ENCODE measurements at places on chromosomes 5 and 9.

DNA sequence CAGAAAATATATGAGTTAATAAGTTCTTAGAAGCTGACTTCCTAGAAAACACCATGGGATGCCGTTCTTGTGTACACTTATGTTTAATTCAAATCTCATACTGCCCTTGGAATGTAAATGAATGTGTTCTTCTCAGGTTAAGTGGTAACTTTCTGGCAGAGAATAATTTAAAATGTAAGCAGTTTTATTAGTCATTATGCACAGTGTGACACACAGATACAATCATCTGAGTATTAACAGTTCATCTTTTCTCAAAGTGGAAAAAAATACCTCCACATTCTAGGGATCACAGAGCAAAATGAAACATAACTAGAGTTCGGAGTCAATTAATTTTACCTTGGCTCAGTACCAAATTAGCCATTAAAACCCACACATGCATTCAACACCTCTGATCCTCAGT, 508.1 kb downstream of the CDH9 start:
- DNase-seq: no peak

- no peak for DNase-seq
These were observed 47.9 kb upstream of the ZNF618 start for GRCh38 chr9:113828221-113828620.

DNA sequence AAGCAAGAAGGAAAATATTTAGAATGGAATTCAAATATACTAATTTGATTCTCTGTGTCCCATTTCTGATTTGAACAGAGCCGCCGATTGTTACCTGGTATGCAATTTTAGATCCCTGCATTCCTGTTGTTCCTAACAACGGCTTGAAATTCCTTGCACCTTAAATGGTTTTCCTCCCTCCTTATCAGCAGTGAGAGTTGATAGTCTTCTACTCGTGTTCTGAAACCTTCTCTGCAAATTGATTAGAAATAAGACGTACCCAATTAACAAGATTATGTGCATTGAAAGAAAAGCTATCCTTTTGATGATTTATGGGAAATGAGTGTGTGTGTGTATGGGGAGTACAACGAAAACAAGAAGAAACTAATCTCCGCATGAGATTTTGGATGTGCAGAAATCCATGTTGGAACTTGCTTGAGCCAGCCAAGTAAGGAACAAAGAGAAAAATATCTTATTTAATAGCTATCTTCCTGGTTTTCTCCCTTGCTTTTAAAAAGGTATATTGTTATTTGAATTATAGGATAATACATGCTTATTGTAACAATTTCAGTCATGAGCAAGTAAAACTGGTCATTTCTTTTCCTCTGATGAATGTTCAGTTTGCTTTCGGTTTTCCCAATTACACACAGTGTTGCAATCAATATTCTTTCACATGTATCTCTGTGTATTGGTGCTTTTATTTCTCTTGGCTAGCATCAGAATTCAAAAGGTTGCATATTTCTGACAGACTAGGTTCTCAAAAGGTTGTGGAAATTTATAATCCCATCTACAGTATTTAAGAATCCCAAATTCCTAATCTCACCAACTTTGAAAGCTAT, 211.1 kb upstream of the ACTBL2 start:
- no peak for DNase-seq

DNA sequence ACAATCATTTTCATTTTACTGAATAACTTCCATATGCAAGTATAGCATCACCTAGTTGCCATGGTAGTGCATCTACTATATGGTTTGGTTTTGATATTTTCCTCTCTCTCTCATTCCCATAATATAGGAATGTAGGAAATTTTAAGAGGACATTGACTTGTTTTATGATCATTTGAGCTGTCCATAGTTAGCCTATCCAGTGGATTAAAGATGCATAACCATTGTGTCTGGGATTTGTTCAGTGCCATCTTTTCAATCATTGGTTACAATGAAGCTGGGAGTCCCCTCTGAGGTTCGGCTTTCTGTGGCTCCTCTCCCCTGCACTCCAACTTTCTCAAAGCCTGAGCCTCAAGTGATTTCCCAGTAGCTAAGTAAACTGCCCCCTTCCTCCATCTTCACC, 458.5 kb downstream of the RAB3C start:
- no peak for DNase-seq

DNA sequence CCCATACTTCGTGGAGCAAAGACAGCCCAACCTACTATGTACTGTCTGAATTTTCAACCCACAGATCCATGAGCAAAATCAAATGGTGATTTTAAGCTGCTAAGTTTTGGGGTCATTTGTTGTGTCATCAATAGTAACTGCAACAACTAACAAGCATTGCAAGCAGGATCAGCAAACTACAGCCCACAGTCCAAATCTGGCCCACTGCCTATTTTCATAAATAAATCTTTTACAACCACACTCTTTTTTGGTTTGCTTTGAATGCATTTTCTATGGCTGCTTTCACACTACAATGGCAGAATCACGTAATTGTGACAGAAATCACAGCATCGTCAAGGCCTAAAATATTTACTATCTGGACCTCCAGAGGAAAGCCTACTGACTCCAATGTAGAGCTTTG, 237.2 kb upstream of the TRIM32 start:
- no peak for DNase-seq

DNA sequence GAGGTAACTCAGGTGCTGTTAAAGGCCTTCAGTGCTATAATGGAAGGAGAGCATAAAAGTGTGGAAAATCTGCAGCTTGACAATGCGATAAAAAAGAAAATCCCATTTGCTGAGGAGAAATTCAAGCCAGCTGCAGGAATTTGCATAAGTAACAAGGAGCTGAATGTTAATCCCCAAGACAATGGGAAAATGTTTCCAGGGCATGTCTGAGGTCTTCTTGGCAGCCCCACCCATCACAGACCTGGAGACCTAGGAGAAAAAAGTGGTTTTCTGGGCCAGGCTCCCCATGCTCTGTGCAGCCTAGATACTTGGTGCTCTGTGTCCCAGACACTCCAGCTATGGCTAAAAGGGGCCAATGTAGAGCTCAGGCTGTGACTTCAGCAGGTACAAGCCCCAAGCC, 1159.6 kb downstream of the CDH18 start:
- DNase-seq: no peak

DNA sequence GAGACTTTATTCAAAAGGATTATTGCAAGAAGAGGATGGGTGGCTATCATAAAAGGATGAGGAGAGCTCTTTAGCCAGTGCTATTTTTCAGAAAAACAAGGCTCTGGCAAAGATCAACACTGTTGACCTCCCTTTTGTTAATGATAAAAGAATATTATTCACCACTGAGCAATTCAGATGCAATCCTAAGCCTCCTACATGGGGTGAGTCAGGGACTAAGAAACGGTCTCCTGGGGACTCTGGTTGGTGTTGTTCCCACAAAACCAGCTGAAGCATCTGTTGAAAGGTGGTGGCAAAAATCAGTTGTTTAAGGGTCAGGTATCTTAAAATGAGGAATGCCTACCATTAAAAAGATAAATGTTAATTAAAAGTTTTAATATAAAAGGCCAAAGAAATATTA, 7.7 kb upstream of the GCNT1 start:
- DNase-seq: no peak

DNA sequence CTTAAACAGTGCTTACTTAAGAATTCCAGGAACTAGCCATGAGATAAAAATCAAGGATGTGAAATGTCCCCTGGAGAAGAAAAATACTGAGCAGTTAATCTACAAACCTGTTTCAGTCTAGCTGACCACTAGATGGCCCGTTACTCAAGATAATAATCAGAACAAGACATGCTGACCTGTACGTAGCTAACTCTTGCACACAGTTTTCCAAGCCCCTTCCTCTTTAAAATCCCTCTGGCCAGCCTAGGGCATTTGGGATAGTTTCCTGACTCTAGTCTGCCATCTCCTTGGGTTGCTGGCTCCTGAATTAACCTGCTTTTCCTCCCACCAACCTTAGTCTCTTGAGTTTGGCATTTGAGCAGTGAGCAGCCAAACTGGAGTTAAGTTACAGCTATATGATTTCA, 59.2 kb upstream of the TRAF1 start:
- DNase-seq: no peak

DNA sequence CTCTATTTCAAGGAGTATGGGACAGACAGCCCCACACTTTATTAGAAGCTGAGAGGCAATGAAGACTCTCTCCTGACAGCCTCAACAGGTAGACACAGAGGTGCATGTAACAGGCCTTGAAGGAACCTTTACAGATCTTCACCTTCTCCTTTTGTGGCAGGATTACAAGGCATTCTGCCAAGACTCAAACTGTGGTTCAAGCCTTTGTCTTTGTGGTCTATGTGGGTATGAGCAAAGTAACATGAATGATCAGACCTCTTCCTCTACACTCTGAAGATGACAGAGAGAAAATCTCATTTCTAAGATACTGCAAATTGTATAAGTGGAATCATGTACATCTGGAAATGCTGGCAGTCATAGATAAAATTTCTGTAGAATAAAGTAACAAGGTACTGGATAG, 346.9 kb downstream of the CDH9 start:
- DNase-seq: no peak

DNA sequence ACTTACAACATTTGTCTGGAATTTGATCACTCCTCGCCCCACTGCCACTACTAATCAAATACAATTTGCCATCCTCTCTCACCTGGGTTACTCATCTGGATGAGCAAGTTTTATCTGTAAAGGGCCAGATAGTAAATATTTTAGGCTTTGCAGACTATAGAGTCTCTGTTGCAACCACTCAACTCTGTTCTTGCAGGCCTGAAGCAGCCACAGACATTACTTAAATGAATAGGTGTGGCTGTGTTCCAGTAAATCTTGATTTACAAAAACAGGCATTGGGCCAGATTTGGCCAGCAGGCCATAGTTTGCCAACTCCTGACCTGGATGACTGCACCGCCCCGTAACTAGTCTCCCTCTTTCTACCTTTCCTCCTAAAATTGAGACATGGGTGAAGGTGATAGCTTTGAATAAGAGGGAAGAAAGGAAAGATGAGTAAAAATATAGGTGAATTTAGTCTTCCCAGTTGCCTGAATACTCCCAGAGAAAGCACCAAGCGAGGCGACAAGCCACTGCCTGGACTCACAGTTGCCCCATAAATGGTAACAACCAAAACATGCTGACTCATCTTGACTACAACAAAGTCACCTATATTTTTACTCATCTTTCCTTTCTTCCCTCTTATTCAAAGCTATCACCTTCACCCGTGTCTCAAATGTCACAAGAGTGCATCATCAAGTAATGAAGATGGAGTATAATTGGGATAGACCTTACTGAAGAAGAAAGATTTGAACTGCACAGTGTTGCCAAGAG, 32.5 kb upstream of the SCAMP1 start:
- DNase-seq: no peak

DNA sequence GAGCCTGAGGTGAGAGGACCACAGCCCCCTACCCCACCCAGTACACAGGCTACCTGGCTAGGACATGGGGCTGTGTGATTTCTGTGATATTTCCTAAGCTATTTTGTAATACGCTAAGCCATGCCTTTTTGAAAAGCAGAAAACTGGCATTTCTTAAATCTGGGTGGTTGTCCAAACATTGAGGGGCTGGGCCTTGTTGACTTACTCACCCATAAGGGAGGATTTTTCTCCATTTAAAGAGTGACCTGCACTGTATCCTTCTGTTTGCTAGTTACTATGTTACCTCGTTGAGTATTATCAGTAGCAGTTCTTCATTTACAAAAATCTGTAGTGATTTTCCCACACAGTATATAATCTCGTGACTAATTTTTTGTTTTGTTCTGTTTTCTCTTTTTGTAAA, 117.5 kb upstream of the OTULINL start:
- no peak for DNase-seq
